Cerebellar cortex (tissue), 1 donor: ENCODE measurements at places on chromosomes 6 and 20.

DNA sequence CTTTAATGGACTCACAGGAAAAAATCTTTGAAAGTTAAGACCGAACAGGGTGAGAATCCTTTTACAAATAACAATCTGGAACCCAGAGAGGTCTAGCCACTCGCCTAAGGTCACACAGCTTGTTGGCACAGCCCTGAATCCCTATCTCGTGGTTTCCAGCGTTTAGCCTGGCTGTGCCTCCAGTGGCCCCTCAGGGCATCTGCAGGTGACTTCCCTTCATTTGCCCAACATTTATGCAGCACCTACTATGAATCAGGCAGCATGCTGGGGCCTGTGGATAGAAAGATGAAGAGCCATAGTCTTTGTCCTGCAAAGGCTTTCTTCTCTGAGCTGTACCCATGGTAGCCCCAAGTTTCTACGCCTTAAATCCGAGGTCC, 2.6 kb upstream of the NR2E1 start:
- no peak for DNase-seq

- DNase-seq: peak; percentile 87
Observed at GRCh38 chr20:5205348-5206210, 78.8 kb downstream of the CDS2 start.

DNA sequence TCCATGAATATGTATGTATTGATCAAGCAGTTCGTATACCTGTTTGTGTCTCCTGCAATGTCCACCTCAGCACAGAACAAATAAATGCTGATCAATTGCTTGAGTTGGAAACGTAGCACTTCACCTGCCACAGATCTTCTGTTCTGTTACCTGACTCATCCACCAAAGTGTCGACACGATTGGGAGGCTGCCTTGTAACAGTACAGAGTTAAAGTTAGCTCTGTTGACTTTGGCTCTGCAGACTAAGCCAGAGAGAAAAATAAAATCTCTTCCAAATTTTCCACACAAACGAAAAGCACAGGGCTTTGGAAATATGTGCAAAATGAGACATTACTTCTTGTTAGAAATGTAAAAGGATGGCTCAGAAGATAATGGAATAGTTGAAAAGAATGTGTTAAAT, 245.4 kb downstream of the NRN1 start:
- no peak for DNase-seq

- DNase-seq: no peak
Observed at GRCh38 chr6:21937466-21937865, 343.9 kb downstream of the SOX4 start.

- DNase-seq: no peak
Observed at GRCh38 chr6:166423051-166423745, 40.5 kb upstream of the MPC1 start.

GRCh38 chr20:10668677-10669368, 5.0 kb downstream of the JAG1 start:
- DNase-seq: no peak

GRCh38 chr6:11297376-11297729, 64.9 kb upstream of the NEDD9 start:
- DNase-seq: no peak

- DNase-seq: no peak
Observed at GRCh38 chr6:41346441-41346840, 11.0 kb downstream of the NCR2 start.

- no peak for DNase-seq
Observed at GRCh38 chr6:148524976-148525375, 182.3 kb downstream of the SASH1 start.

DNA sequence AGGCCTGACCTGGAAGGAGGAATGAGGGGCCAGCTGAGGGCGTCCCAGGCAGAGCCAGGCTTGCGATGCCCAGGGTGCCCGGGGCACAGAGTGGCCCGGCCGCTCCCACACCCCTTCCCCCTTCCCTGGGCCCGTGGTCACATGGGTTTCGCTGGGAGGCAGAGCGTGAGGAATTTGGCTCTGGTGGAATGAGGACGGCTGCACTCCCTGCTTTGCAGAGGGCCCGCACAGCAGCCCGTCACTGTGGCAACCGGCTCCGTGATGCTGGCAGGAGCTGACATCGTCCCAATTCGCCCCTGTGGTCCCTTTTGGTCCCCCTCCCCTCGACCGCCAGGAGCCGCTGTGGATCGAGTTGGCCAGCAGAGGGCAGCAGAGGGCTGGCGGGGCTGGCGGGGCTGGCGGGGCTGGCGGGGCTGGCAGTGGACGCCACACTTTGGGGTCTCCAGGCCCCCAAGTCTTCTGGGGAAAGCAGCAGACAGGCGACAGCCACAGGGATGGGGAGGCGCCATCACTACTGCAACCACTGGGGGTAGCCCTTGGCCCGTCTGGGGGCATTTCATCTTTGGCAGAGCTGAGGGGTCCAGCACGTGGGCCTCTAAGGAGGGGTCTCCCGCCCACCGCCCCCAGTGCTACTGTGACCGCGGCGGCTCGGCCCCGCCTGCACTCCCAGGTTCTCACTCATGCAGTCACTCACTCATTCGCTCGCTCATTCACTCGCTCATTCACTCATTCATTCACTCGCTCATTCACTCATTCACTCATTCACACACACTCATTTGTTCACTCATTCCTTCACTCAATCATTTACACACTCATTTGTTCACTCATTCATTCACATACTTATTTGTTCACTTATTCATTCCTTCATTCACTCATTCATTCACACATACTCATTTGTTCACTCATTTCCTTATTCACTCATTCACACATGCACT, 49.7 kb upstream of the BHLHE23 start:
- peak; percentile 26 for DNase-seq

DNA sequence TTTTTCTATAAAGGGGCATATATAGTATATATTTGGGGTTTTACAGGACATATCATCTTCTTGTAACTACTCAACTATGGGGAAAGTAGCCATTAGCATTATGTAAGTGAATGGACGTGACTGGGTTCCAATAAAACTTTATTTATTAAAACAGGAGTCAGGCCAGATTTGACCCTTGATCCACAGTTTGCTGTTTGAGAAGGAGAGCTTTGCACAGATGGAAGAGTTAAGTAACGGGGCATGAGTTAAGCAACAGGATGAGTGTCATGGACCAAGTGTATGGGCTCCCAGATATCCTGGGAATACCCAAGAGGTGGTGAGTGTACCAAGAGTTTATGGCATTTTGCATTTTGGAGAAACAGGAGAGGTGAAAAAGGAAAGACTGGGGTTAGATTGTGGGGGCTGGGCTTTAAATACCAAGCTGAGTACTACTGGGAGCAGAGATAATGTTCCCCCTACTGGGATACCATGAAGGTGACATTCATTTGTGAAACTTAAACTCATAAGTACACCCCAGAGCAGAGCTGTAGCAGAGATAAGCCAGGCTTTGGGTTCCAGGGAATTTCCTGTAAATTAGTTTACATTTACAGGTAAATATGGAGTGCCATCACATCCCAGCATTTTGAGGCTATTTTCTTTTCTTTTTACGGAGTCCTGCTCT, 18.5 kb upstream of the SCUBE3 start:
- DNase-seq: no peak

DNA sequence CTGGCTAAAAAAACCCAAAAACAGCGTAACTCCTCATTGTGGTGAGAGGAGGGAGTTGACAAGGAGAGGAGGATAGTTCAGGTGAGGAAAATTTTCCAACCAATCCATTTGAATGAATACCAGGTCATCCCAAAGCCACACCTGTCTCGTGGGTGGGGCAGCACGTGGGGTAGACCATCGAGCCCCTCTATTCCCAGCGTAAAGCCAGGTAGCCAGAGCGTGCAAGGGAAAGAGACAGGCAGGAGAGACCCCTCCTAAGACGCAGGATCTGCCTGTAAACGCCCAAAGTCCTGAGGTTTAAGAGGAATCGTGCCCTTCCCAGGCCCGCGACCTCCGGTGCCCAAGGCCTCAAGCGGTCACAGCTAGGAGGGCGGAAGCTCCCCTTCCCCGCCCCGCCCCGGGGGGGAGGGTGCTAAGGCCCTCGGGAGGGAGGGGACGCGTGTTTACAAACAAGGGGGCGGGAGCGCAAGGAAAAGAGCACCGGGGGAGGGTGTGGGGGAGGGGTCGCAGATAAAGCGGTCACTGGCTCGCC, 712 bp downstream of the RXRB start:
- DNase-seq: peak; percentile 74

DNA sequence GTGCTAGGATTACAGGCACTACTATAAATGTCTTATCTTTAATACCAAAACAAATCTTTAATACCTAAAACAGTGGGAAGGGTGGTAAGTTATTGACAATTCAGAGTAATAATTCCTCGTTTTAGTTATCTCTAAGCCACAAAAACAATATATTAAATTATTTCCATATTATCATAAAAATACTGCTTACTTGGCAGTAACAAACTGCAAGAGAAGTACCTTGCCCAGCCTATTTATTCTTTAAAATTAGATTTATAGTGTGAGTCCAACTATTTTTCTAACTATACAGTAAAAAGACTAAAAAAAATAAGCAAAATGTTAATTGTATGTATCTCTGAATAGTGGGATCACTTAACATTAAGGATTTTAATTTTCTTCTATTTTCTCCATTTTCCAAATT, 123.2 kb downstream of the HACE1 start:
- no peak for DNase-seq

- DNase-seq: peak; percentile 46
Observed at GRCh38 chr6:118892355-118892991, 1.5 kb upstream of the ASF1A start.

GRCh38 chr6:26065952-26066380, 21.3 kb upstream of the HFE start:
- peak; percentile 70 for DNase-seq

DNA sequence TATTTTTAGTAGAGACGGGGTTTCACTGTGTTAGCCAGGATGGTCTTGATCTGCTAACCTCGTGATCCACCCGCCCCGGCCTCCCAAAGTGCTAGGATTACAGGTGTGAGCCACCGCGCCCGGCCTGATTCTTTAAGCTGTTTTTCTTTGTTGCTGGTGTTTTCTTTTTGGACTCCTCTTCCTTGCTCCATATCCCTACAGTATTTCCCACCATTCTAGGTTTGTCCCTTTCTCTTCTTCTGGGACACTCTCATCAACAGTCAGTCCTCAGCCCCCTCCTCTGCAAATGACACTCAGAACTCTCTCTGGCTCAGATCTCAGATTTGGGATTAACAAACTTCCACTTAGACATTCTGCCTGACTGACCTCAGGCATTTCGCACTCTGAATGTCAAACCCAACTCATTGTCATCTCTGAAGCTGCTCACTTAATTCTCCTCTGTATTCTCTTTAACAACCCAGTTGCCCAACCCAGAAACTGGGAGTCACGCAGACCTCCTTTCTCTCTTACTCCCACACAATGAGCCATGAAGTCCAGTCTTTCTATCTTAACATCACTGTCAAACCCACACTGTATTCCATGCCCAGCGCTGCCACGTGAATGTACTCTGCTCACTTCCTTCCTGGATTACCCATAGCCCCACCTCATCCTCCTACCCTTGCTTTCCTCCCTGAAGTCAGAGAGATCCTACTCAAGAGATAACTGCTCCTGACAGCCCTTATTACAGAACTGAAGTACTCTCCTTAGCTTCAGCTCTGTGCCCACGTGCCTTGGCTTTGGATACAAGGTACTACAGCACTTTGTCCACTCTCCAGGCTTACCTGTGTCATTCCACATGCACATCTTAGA, 2.6 kb downstream of the MPIG6B start:
- no peak for DNase-seq

GRCh38 chr20:11467436-11467835, 450.3 kb upstream of the BTBD3 start:
- DNase-seq: no peak
